ENCODE measurements at places on chromosomes 2 and 18.

DNA sequence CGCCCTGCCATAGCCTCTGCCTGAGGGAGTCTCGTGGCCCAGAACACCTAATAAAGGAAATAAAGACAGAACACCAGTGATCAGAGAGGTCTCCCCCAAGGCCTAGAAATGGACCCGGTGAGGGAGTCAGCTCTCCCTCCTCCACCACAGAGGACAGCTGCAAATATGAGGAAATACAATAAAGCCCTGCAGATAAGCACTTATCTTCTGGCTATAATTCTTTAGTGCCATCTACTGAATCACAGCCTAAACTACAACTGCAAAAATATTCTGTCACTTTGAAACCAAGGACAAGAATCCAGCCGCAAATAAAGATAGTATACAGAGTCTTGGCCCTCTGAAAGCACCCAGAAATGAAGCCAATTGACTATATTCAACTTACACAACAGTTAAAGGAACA is 42.4 kb upstream of the TACR1 start:
- DNase-seq, result no peak
- no peaks in the 10 kb centered on the region for H3K27me3 ChIP-seq
- H3K36me3 ChIP-seq, result peaks cover 1% of the 10 kb centered on the region
- no peak overlapping the region for H3K27ac ChIP-seq
- H3K4me1 ChIP-seq, result no peaks in the 10 kb centered on the region

DNA sequence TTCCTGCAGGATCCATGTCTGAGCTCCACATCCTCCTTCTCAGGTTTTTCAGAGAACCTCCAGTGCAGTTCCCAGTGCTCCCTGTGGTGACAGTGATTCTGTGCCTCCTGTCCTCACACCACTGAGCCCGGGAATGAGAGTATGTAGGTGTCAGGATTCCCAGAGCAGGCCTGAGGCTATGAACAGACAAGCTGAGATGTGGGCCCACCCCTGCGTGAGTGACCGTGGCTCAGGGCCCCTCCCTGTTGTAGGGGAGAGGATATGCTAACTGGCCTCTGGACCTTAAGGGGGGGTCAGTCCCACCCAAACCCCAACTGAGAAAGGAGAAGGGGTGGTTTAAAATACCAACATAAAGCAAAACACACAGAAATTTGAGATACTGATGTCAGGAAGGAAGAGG is 104.8 kb upstream of the RAB12 start:
- no peaks in the 10 kb centered on the region for H3K27me3 ChIP-seq
- no peak overlapping the region for H3K4me3 ChIP-seq
- H3K27ac ChIP-seq, result no peak overlapping the region
- H3K36me3 ChIP-seq, result no peaks in the 10 kb centered on the region

- H3K4me1 ChIP-seq, result no peaks in the 10 kb centered on the region
- no peaks in the 10 kb centered on the region for H3K36me3 ChIP-seq
- no peaks in the 10 kb centered on the region for H3K27me3 ChIP-seq
Measured at GRCh38 chr2:188629753-188630527, 338.3 kb downstream of the GULP1 start.

DNA sequence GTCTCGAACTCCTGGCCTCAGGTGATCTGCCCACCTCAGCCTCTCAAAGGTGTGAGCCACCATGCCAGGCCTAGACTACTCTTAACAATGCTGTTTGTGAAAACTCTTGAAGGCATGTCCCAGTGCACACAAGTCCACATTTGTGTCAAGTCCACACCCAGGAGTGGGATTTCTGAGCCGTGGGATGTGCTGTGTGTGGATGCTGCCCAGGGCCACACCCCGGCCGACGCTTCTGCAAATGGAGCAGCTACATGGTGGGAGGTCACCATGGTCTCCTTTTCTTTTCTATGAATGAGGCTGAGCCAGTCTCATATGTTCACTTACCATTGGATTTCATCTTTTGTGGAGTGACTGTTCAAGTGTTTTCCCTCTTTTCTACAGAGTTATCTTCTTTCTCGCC is 15.8 kb downstream of the SNED1 start:
- no peak for DNase-seq
- peaks cover 22% of the 10 kb centered on the region for H3K4me1 ChIP-seq
- no peaks in the 10 kb centered on the region for H3K36me3 ChIP-seq
- no peak overlapping the region for H3K27ac ChIP-seq
- no peaks in the 10 kb centered on the region for H3K27me3 ChIP-seq
- no peak overlapping the region for H3K4me3 ChIP-seq

GRCh38 chr2:60481257-60481656 is 72.2 kb downstream of the BCL11A start:
- peaks cover 22% of the 10 kb centered on the region for H3K27me3 ChIP-seq
- H3K36me3 ChIP-seq, result no peaks in the 10 kb centered on the region
- H3K27ac ChIP-seq, result no peak overlapping the region
- H3K4me1 ChIP-seq, result no peaks in the 10 kb centered on the region
